BJ (cell line): ENCODE measurements at places on chromosomes 6 and 20.

DNA sequence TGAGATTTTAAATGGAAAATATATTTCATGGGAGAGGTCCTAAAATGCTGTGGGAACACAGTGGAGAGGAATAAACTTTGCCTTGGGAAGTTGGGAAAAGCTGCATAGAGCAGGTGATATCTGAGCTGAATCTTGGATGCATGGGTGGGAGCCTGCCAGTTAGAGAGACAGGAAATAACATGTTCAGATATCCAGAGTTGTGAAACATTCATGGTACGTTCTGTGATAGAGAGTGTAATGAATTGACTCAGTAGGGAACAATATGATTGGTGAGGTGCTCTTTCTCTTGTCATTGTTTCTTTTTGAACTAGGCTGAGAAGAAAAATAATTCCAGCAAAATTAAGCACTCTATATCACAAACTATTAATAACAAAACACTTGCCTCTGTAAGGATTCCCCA lies 72.8 kb downstream of the RPS12 start:
- DNase-seq = no peak

- DNase-seq = no peak
Observed at GRCh38 chr6:112177092-112177491, 77.3 kb downstream of the LAMA4 start.

DNA sequence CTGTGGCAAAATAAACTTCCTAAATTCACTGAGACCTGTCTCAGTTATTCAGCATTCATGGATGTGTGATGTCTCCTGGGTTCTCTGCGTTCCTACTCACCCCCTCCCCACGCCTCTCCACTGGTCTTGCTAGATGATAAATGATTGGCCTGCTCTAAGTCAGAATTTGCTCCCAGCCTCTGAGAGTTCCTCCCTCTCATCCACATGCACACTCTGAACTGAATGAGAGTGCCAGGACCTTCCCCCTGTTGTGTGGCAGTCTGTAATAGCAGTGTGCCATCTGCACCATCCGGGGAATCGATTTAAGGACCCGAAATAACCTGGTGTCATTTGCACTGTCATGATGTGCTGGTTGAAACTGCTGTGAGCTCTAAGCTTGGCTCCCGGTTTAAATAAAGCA lies 135.8 kb upstream of the AFDN start:
- no peak for DNase-seq

- DNase-seq = no peak
Observed at GRCh38 chr6:1624058-1624850, 14.5 kb downstream of the FOXC1 start.

DNA sequence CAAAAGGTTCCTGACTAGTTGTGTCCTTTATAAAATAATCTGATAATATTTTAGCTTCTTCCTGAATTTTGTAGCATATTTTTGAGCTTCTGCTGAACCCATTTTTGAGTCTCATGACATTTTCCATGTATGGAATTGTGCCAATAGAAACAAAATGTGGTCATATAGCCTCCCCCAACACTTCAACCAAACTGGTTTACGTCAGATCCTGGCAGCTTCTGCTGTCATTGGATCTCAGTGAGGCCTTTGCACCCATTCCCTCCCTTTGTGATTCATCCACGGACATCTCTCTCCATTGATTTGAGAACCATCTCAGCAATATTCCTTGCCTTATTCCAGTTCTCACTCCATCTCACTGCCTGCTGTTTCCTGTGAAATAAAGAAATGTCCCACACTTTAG lies 166.0 kb upstream of the PROKR2 start:
- DNase-seq = no peak

GRCh38 chr6:44435500-44435899 lies 48.0 kb downstream of the CDC5L start:
- no peak for DNase-seq

- no peak for DNase-seq
Observed at GRCh38 chr6:107867302-107867615, 43.1 kb upstream of the SCML4 start.

- no peak for DNase-seq
Observed at GRCh38 chr20:8943631-8944030, 125.3 kb upstream of the PLCB4 start.

GRCh38 chr6:7671581-7671980 lies 54.3 kb upstream of the BMP6 start:
- DNase-seq = peak; percentile 40

DNA sequence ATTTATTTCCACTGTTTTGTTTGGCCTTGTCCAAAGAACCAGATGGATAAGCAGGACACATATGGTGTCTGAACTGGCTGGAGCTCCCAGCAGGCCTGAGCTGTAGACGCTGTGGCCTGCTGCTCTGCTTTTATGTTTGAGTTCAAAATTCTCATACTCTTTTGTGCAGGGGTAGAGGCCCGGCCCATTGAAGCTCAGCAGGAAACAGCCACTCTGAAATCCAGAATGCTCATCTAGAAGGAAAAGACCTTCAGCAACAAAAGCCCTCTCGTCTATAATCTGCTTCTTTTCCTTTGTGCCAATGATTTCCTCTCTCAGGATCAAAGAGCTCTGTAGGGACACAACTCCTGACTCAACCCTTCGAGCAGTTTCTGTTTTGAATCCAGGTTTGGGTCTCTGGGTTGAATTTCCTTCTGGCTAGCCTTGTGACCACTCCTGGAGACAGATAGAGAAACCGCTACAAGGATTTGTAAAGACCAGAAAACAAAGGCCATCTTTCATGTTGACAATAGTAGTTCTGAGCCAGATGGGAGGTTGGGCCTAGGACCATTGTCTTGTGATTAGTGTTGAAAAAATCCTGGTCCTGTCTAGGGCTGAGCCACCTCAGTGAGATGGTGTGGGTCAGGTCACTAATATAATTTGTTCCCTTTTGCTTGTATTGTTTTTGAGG lies 446.7 kb downstream of the BCKDHB start:
- DNase-seq = no peak

GRCh38 chr6:68038815-68039408 lies 596.2 kb upstream of the ADGRB3 start:
- no peak for DNase-seq

- DNase-seq = no peak
Observed at GRCh38 chr6:148851683-148852556, 105.1 kb downstream of the UST start.

GRCh38 chr6:5866547-5867051 lies 140.1 kb downstream of the NRN1 start:
- DNase-seq = peak; percentile 4

DNA sequence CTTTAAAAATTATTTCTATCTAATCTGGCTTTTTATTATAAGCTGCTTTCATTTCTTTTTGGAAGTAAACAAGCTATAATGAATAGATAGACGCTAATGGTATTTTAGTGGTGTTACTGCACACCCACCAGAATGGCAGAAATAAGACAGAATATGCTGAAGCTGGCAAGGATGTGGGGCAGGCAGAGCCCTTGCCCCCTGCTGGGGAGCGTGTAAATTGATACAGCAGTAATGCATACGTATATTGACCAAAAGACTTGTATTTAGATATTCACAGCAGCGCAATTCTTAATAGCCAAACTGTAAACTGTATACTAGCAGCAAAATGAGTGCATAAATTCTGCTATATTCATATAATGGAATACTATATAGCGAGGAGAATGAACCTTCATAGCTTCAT lies 35.3 kb downstream of the TMEM181 start:
- no peak for DNase-seq

DNA sequence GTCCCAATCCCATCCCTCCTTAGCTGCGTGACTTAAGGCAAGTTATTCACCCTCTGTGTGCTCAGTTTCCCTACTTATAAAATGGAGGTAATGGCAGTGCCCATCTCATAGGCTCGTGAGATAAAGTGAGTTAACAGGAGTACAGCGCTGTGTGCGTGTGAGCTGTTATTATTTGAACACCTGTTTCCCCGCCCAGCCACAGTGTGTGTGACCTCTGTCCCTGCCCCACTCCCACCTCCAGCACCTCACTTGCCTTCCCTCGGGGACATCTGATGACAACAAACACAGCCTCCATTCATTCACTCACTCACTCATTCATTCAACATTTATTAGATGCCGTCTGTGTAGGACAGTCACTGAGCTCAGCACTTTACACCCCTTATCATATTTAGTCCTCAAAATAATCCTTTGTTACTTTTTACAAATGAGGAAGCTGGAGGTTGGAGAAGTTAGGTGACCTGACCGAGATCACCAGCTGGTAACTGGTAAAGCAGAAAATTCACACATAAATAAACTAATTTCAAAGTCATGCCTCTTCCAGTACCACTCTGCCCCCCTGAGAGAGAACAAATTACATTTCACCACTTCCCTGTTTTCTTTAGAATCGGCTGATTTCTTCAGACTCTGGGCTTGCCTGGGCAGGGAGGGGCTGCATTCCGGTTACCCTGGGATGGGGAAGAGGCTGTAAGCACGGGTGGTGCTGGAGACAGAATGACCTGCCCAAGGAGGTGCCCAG lies 58.6 kb downstream of the CPNE5 start:
- DNase-seq = no peak
